ENCODE measurements at places on chromosomes 11 and 22.
A peak's percentile ranks its signal among the peaks of the same experiment; 100 is the strongest.

GRCh38 chr11:43957571-43957970, 15.1 kb downstream of the C11orf96 start:
- no peak for DNase-seq

GRCh38 chr11:70650075-70650909, 252.0 kb downstream of the CTTN start:
- DNase-seq: no peak

DNA sequence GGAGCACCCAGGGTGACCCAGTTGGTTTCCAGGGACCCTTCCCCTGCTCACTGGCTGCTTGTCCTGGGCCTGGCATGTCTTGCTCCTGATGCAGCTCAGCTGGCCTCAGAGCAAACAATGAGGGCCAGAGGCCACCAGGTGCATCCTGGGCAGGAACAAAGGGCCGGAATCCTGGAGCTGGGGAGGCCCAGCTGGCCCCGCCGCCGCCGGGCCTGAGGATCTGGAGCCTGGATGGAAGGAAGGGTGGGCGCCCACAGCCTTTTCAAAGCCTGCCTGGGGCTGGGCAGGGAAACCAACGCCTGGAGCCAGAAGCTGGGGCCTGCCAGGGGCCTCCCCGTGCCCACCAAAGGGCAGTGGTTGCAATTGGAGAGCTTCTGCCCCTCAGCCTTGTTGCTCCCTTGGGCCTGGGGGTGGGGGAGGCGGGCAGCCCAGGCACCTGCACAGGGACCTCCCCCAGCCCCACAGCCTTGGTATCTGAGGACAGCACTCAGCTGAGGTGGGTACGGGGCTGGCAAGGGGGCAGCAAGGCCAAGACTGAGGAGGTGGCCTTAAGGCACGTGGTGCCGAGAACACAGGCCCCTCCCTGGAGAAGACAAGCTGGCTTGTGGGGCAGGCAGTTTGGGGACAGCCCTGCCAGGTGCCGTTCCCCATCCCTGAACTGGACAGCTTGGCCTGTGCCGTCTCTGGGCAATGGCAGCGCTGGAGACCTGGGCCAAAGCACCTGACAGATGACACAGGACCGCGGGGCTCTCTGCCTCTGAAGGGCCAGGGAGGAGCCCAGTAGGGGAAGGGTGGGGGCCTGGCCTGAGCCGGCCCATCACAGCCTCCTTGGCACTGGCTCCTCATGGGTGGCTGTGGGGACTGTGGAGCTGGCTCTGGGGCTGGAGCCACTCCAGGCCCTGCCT, 7.1 kb upstream of the ADORA2A start:
- no peak for DNase-seq

DNA sequence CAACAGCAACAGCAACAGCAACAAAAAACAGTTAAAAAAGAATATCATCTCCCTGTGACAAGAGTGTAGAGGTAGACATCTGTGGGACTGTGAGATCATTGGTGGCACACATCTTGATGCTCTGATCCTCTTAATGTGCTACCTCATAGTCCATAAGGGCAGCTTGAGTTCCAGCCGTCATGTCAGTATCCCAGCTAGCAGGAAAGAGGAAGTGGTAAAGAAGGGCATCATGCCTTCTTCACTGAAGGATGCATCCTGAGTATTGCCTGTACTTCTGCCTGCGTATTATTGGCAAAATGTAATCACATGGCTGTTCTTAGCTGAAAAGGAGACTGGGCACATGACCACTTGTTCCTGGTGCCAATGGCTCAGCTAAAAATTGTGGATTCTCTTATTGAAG, 314.3 kb downstream of the TBC1D22A start:
- no peak for DNase-seq

- peak; percentile 33 for DNase-seq
These were observed 14.4 kb upstream of the CTTN start for GRCh38 chr11:70383664-70384565.

DNA sequence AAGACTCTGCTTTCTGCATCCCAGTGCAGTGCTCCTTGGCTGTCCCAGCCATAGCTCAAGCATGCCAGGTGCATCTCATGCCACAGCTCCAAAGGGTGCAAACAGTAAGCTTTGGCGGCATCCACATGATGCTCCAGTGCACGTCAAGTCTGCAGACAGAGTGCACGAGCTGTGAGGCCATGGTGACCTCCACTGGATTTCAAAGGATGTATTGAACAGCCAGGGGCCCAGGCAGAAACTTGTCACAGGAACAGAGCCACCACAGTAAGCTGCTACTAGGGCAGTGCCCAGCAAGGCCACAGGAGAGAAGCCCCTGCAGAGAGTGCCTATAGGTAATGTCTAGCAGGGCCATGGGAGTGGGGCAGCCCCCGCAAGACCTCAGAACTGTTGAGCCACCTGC, 206.8 kb upstream of the DDI1 start:
- no peak for DNase-seq

DNA sequence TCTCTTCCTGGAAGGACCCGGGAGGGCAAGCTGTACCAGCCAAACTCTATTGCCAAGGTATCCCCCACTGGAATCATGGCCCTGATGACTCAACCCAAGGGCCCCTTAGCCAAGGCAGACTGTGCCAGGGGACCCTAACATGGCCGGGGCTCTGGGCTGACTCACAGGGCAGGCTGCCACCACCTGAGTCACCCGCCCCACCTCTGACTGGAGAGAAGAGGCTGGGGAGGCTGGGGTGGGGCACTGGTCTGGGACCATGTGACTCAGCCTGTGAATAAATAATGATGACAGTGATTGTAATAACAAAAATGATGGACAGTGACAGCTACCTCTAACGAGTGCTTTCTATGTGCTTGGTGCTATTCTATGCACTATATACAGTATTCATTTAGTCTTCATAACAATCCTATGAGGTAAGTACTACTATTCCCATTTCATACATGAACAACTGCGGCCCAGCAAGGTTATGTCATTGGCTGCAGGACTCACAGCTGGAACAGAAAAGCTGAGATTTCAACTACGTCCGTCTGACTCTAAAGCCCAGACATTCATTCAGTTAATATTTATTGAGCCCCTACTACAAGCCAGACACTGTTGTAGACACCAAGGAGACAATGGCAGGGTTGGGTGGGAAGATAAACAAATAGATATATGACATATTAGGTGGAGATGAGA, 84.2 kb downstream of the FBXO7 start:
- peak; percentile 83 for DNase-seq

DNA sequence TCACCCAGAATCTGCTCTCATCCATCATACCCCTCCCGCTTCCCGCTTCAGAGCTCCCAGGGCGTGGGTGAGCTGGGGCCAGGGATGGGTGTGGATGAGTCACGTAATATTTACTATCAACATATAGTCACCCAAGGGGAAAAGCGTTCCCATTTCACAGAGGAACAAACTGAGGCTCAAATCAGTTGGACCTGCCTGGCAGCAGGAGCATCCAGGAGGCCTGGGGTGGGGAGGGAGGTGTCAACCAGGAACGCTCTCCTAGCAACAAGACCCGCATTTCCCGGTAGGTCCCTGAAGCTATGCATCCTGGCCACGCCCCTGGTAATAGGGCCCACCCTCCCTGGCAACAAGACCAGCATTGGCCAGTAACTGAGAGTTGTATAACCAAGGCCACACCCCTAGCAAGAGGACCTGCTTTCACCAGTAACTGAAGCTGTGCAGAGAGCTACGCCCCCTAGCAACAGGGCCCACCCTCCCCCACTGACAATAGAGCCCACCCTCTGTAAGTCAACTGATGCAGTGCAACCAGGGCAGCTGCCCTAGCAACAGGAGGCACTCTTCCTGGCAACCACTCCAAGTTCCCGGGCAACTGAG, 32.7 kb upstream of the TXNRD2 start:
- DNase-seq: no peak

DNA sequence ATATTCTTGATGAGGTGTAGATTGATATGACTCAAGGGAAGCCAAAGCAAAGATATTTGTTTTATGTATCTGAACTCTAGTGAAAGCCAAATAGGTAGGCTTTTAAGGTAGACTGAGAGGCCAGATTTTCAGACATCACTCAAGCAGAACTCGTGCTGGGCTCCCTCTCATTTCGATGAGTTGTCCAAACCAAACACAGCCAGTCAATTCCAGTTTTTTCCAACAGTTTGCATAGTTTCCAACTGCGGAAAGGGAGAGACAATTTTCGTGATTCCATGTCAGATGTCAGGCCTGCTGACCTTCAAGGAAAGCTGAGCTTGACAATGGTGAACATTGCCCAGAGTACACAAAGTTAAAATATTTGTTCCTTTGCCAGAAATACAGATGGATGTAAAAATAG, 110.9 kb upstream of the MPPED2 start:
- no peak for DNase-seq

GRCh38 chr11:7595016-7595866, 78.1 kb downstream of the CYB5R2 start:
- no peak for DNase-seq

Measured in aorta (tissue), 5 donors.